ENCODE measurements at places on chromosomes 5 and 9.

DNA sequence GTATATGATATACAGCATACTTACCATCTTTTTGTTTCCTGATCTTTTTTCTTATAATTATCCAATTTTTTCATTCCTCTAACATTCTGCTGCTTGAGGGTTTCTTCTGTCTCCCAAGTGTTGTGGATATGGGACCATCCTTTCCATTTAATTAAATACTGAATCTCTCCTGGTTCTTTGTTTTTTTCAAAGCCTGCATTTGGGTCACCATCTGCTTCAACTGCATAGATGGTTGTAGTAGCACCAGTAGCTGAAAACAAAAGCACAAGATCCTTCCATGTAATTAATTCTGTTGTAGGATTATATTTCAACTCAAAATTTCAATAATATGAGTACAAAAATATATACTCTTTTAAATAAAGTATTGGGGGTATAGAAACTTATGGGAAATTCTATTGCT, 29.4 kb downstream of the CHD1 start:
- no peak for DNase-seq

DNA sequence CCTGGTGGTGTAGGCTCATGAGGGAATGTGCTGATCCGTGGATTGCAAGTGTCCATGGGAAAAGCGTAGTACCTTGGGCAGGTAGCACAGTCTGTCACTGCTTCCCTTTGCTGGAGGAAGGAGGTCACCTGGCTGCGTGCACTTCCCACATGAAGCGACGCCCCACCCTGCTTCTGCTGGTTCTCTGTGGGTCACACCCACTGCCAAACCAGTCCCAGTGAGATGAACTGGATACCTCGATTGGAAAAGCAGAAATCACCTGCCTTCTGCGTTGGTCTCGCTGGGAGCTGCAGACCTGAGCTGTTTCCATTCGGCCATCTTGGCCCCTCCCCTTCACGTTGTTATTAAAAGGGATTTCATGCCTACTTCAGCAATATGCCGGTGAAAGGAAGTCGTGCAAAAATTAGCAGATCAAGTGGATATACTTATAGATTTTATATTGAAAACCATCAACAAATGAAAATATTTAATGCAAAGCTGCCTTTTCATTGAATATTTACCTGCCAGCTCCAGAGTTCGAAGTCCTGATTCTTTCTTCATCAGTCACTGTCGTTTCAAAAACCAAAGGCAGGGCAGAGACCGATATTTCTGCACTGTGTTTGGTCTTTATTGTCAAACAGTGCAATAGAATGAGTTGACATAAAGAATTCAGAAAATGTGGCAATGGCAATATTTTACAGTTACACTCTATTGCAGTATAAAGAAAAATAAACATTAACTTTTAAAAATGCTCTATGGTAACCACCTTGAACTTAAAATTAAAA, 123.2 kb downstream of the JAKMIP2 start:
- no peak for DNase-seq

DNA sequence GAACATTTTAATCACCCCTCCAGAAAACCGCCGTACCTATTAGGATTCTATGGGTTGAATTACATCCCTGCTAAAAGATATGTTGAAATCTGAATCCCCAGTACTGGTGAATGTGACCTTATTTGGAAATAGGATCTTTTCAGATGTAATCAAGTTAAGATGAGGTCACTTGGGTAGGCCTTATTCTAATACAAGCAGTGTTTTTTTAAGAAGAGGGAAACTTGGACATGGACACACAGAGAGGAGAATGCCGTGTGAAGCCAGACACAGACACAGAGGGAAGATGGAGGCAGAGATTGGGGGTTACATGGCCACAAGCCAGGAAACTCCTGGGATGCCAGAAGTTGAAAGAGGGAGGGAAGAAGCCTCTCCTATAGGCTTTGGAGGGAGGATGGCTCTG, 183.5 kb downstream of the GNA14 start:
- DNase-seq: no peak

DNA sequence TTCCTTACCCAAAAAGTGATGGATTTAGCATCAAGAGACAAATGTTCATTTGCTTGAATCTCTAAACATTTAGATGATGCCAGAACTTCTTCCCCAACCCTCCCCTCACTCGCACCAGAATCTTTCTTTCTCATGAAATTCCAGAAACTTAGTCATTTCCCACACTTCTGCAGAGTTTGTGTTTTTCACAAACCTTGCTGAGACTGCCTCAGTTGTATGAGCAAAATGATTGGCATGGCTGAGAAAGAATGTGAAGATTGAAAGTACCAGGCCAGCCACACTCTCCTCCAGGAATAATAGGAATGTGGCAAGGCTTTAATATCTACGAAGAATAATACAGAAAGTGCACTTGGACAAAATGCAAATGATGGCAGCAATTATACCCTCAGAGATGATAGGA, 428.3 kb upstream of the CDH6 start:
- DNase-seq: no peak

GRCh38 chr9:135338546-135338945, 141.0 kb upstream of the PPP1R26 start:
- no peak for DNase-seq
